ENCODE measurements at places on chromosomes 16 and 17.

- no peak for DNase-seq
Observed at GRCh38 chr16:3788711-3789374, 71.5 kb upstream of the TRAP1 start.

- no peak for DNase-seq
Observed at GRCh38 chr17:63967953-63968352, 4.8 kb downstream of the SCN4A start.

GRCh38 chr17:76517638-76518038 is 16.4 kb upstream of the RHBDF2 start:
- DNase-seq: no peak

- no peak for DNase-seq
Observed at GRCh38 chr17:28645576-28645939, 600 bp upstream of the BLTP2 start.
